ENCODE measurements at places on chromosomes 6 and 20. TPM values are rescaled to one million over a fixed set of nuclear protein-coding genes. Genes with fewer than 3 reads are reported as not detected.

FGD2 gene
- 11.1 TPM for total RNA-seq

DNA sequence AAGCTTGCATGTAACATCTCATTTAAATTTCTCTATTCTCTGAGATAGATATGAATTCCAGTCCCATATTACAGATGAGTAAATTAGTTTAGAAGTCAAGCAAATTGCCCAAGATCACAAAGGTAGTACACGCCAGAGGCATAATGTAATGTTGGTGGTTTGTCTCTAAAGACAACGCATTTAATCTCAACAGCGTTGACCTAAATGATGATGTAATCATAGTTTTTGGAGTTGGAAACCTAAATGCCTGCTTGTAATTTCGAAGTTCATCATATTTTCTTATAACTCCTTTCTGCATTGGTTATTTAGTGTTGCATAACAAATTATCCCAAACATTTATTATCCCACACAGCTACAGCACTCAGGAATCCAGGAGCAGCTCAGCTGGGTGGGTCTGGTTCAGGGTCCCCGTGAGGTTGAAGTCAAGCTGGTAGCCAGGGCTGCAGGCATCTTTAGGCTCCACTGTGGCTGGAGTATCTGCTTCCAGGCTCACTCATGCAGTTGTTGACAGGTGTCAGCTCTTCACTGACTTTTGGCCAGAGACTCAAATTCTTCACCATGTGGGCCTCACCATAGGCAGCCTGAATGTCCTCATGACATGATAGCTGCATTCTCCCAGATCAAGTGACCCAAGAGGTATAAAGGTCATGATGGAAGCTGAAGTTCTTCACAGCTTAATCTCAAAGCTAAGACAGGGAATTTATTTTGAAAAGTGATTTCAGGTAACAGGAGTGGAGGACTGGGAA, 122.0 kb upstream of the SPTLC3 start:
- DNase-seq: no peak

- no peak for DNase-seq
Measured at GRCh38 chr6:4944325-4944724, 59.5 kb downstream of the RPP40 start.

GRCh38 chr6:154893917-154894316, 101.2 kb upstream of the TIAM2 start:
- no peak for DNase-seq

GFOD1 gene
- 1.9 TPM for total RNA-seq

POU3F2 gene
- total RNA-seq: not detected

PKIB gene
- 0.73 TPM for total RNA-seq

TGM2 gene
- total RNA-seq: 0.62 TPM

WFDC5 gene
- total RNA-seq: not detected

SLC22A23 gene
- 6.2 TPM for total RNA-seq

DNA sequence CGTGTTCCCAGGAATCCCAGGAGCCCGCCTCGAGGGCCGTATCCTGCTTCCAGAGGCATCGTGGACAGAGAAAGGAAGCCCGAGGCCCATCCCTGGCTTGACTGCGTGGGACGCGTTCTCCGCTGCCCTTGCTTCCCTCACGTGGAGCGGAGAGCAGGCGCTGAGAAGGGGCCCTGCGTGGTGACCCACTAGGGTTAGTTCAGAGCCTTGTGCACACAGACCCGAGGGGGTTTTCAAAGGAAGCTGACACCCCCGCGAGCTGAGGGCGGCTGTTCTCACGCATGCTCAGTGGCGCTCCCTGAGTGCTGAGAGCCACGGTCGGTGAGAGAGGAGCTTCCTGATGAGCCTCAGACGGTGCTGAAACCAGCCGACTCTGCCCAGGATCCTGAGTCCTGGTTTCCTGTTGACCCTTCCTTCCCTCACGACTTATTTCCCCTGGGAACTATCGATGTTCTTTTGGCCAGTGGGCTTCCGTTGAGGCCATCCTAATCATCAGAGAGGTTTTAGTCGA, 28.9 kb upstream of the CCR6 start:
- DNase-seq: peak; percentile 32

DNA sequence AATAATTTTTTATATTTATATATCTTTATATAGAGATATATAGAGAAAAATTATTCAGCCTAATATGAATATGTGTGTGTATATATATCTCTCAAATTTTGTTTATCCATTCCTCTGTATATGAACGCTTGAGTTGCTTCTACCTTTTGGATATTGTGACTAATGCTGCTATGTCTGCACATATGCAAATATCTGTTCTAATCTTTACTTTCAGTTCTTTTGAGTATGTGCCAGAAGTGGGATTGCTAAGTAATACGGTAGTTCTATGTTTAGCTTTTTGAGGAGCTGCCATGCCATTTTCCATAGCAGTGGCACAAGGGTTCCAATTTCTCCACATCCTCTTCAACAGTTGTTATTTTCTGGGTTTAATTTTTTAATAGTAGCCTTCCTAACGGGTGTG, 72.8 kb upstream of the CEP85L start:
- DNase-seq: no peak

FNDC11 gene
- 0.70 TPM for total RNA-seq

PKHD1 gene
- total RNA-seq: not detected

- no peak for DNase-seq
Measured at GRCh38 chr6:71334768-71335167, 46.2 kb downstream of the OGFRL1 start.

CRISP3 gene
- total RNA-seq: not detected

- DNase-seq: no peak
Measured at GRCh38 chr20:14778875-14779274, 441.5 kb upstream of the FLRT3 start.

- DNase-seq: no peak
Measured at GRCh38 chr6:134295953-134296553, 21.9 kb downstream of the SGK1 start.

BPIFB2 gene
- total RNA-seq: 0.16 TPM

GRCh38 chr6:76035713-76036112, 36.7 kb downstream of the IMPG1 start:
- no peak for DNase-seq

DNA sequence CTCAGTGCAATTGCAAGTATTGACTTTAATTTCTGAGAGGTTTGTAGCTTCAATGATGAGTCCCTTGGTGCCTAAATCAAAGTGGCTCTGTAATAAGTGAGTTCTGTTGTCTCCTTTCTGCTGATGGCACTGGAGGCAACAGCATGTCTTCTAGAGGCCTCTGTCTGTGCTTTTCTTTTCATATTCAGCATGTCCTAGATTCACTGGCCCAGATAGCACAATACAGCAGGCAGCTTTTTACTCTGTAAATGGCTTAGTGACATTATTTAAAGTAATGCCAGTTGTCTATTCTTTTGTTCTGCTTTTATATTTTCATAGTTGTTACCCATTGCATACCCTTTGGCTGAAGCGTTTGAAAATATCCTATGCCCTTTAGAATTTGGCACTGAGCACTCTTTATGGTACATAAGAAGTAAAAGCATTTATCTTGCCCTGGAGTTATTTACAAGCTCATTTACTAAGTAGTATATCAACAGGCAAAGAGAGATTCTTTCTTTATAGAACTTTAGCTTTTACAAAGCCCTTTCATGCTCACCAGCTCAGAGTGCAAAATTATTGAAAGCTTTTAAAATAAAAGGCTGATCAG, 271.5 kb upstream of the KCNQ5 start:
- no peak for DNase-seq

DNA sequence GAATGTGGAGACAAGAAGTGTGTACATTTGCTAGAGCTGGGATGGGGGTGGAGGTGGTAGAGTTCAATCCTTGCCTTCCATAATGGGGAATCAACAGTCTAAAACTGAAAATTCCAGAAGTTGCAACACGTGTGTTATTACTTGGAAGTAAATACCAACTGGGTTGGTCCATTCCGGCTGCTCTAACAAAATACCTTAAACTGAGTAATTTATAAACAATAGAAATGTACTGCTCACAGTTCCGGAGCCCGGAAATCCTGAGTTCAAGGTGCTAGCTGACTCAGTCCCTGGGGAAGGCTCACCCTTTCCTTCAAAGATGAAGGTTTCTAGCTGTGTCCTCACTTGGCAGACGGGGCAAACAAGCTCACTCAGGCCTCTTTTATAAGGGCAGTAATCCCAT, 59.0 kb downstream of the RIN2 start:
- no peak for DNase-seq

DNA sequence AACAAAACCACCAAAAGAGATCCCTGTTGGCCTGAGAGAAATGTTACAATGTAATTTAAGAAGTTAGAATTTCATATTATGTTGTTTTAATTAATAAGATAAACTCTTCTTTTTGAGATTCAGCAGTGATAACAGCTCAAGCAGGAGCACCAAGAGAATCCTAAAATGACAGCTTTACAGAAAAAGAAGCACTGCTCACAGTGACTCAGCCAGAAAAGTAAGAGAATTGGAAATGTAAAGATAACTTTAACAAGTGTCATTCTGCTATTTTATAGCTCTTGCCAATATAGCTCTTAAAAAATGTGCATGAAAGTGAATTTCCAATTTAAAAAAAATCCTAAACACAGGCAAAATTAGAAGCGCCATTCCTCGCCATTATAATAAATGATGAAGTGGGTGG, 111.3 kb downstream of the UBE3D start:
- no peak for DNase-seq

- DNase-seq: no peak
Measured at GRCh38 chr6:38583523-38583922, 56.2 kb downstream of the BTBD9 start.

- DNase-seq: no peak
Measured at GRCh38 chr20:59735486-59735885, 131.1 kb downstream of the PHACTR3 start.

GRCh38 chr20:22728146-22728745, 143.9 kb upstream of the FOXA2 start:
- DNase-seq: no peak

PERP gene
- total RNA-seq: 2.1 TPM

RGS17 gene
- total RNA-seq: not detected

All from T-cell (primary cell).